Right renal cortex interstitium (tissue), 3 donors: ENCODE measurements at places on chromosomes 12 and 14.

DNA sequence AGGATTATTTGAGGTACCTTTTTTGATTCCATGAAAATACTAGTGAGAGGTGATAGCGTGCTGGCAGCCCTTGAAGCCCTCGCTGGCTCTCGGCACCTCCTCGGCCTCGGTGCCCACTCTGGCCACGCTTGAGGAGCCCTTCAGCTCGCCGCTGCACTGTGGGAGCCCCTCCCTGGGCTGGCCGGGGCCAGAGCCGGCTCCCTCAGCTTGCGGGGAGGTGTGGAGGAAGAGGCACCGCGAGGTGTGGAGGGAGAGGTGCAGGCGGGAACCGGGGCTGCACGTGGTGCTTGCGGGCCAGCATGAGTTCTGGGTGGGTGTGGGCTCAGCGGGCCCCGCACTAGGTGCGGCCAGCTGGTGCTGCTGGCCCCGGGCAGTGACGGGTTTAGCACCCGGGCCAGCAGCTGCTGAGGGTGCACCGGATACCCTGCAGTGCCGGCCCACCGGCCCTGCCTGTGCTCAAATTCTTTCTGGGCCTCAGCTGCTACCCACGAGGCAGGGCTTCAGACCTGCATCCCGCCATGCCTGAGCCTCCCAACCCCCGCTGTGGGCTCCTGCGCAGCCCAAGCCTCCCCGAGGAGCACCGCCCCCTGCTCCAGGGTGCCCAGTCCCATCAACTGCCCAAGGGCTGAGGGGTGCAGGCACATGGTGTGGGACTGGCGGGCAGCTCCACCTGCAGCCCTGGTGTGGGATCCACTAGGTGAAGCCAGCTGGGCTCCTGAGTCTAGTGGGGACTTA, 7.4 kb downstream of the MOK start:
- no peak for DNase-seq

DNA sequence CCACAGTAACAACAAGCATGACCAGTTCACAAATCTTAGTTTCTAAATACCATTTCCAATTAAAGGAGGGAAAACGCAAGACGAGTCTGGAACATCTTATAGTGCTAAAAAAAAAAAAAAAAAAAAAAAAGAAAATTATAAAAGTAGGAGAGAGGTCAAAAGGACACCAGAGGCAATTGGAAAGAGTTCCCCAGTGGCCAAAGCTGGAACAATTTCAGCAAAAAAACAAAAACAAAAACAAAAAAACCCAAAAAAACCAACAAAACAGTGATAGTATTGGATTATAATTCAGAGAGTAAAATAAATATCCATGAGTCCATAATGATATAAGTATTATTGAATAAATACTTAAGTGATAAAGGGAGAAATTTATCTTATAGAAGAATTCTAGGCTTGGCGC, 10.3 kb upstream of the NAP1L1 start:
- DNase-seq = no peak

DNA sequence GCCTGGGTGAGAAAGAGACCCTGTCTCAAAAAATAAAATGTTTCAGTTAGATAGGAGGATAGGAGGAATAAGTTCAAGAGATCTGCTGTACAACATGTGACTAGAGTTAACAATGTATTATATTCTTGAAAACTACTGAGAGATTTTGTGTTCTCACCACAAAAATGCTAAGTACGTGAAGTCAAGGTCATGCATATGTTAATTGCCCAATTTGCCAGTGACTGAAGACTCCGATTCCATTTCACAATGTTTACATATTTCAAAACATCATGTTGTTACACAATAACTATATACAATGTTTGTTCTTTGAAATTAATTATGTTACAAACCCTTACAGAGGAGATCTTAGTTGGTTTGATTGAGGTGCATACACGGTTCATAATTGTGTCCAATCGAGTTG, 52.1 kb downstream of the SLC15A4 start:
- no peak for DNase-seq

DNA sequence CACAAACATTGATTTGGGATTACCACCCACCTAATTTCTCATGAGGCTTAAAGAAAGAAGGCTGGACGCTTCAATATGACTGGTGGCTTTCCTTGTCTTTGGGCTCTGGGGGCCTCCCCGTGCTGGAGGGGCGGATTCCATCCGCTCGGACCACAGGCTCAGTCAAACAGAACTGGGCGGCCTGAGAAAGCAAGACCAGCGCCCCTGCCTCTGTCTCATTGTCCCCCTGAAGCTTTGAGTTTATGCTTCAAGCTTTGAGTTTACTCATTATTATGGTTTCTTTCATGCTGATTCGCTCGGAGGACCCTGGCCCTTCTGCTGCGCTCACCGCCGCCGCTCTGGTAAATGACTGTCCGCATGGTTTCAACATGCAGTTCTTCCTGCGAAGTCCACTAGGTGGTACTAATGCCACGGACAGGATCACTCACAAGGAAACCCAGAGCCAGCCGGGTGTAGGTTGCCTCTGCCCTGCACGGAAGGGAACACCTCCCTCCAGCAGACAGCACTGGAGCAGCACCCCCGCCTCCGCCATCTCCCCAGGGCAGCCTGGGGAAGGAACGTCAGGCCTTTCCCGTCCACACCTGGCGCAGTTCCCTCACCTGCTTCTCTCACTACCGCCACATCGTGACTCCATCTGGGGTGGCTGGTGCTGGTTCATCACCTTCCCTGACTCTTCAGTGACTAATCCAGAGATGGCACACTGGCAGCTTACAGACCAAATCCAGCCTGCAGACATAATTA, 13.2 kb upstream of the TIGAR start:
- peak; percentile 74 for DNase-seq

DNA sequence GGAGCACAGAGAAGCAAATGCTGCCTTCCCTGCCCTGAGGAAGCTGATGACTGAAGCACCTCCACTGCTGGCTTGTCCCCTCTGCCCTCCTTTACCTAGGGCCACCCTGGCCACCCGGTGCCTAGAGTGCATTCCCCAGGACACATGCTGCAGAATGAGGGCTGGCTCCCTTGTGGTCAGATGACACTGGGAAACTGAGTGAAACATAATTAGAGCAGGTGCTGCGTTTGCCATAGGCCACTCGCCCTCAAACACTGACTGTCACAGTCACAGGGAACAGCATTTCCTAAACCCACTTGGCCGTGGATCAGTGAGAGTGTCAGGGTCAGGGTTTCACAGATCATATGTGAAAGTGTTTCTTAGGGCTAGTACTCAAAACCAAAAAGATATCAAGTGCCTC, 16.0 kb downstream of the TCHP start:
- no peak for DNase-seq

- no peak for DNase-seq
These were observed 8.0 kb upstream of the PLEKHA5 start for GRCh38 chr12:19121449-19122018.

- no peak for DNase-seq
These were observed 18.7 kb upstream of the SCFD1 start for GRCh38 chr14:30603402-30603801.

DNA sequence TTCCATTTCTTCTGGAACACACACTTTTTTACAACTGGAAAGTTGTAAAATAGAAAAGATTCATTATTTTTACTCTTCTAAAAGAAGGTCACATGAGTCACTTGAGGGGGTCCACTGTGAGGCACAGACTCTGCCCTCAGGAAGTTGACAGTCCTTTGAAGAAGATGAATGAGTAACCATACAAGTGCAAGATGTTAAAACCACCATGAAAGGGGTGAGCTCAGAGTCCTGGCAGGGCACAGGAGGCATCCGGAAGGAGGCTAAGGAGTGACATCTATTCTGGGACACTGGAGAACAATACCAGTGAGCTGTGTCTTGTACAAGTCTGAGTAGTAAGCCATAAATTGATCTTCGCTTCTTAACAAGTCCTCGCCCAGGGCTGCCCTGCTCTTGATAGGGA, 126.0 kb upstream of the FRMD6 start:
- no peak for DNase-seq

- no peak for DNase-seq
These were observed 9.6 kb upstream of the FOXG1 start for GRCh38 chr14:28756884-28757570.

GRCh38 chr12:62598846-62599245, 132.2 kb downstream of the MON2 start:
- no peak for DNase-seq

DNA sequence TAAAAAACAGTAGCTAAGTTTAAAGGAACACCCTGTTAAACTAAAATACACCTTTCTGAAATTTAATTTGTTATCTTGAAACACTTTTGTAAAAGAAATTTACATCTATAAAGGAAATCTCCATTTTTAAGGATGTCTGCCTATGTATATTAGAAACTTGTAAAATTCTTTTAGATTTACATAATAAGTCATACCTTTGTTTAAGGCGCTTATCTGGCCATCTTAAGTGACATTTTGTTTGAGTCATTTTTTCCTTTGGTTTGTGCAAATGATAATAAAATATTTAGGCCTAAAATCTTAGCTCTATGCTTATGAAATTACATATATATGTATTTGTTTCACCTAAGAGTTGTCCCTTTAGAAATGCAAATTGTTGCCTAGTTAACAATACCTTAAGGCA, 1193.4 kb downstream of the FSCB start:
- no peak for DNase-seq

DNA sequence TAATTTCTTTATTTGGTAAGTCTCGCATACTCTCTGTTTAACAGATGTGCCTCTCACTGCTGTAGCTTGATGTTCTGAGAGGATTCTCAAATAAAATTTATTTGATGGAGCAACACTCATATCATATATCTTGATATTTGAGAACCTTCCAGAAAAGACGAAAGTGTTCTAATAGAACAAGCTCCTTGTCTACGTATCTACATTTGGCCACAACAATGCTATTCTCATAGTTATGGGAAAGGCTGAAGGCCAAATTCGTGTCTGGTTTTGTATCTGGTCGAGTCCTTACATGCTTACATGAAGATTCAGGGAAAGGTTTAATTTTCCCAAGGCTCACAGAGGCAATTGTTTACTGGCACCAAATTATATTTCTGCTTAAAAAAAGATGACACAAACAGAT, 186.7 kb upstream of the SLC38A2 start:
- no peak for DNase-seq

DNA sequence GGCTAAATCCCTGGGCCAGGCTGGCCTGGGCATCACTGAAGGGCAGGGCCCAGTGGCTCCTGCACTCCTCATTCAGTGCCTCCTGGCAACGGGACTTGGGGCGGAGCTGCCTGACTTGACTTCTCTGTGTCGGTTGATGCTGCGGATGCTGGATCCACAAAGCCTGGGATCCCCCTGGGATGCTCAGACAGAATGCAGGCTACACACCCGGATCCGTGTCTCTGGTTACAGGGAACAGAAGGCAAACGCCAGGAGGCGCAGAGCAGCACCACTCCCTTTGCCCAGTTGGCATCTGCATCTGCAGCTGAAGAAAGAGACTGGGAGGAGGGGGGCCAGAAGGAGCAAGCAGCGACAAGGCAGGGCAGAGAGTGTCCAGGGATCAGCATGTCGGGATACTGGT, 154.5 kb upstream of the FKBP4 start:
- no peak for DNase-seq

- DNase-seq = no peak
These were observed 13.5 kb downstream of the CPSF2 start for GRCh38 chr14:92135269-92135668.
